Esophagus squamous epithelium (tissue), 5 donors: ENCODE measurements at places on chromosomes 5 and 9. TPM values are rescaled to one million over a fixed set of nuclear protein-coding genes. Genes with fewer than 3 reads are reported as not detected.

APBA1 gene
- 1.8 TPM for total RNA-seq

CCDC112 gene
- total RNA-seq, result 4.8 TPM

CLPTM1L gene
- total RNA-seq, result 71.4 TPM

S1PR3 gene
- total RNA-seq, result 1.3 TPM

HMCN2 gene
- 0.64 TPM for total RNA-seq

TAF11L11 gene
- not detected for total RNA-seq

GRAMD2B gene
- 13.7 TPM for total RNA-seq

LTC4S gene
- total RNA-seq, result 4.7 TPM

GGTA1 gene
- 24.5 TPM for total RNA-seq

TNFSF15 gene
- 1.4 TPM for total RNA-seq

FOXD4L3 gene
- not detected for total RNA-seq

PDCD1LG2 gene
- 3.6 TPM for total RNA-seq

DNA sequence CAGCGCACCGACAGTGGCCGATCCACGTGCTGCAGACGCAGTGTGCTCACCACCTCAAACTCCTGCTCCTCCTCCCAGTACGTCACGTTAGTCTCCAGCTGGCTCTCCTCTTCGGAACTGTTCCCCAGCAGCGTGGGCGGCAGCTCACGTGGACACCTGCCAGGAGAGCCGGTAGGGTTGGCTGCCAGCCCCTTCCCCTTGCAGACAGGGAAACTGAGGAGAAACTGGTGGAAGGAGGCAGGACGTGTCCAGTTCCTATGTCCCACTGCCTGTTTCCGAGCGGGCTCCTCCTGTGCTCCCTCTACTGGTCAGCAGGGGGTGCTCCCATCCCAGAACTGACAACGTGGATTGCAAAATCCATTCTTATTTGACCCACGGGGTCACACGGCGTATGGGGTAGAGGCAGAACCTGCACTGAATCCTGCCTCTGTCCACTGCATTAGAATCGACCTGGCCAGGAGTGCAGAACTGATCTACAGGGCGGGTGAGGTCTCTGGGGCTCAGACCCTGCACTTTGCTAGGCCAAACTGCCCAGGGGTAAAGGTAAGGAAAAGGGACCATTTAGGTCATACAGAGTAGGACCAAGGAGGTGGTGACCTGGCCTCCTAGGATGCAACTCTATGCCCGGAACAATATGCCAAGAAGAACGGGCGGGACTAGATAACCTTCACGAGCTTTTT, 25.7 kb downstream of the PDGFRB start:
- DNase-seq, result no peak

- DNase-seq, result no peak
Observed at GRCh38 chr5:143557061-143557818, 153.8 kb upstream of the NR3C1 start.

DNA sequence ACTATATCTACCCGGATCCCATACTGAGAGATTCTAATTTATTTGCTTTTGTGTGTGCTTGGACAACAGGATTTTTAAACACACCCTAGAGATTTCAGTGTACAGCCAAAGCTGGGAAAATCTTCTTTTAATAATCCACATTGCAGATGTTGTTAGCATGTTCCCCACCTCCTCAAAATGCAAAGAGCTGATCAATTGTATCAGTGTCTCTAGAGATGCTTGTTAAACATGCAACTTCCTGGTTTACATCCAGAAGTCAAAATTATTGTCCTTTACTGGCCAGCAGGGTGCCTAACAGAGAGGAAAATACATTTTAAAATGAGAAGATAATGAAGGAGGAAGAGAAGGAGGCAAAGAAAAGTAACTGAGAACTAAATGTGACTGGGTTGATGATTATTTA, 793.3 kb downstream of the SEMA5A start:
- DNase-seq, result no peak

DNA sequence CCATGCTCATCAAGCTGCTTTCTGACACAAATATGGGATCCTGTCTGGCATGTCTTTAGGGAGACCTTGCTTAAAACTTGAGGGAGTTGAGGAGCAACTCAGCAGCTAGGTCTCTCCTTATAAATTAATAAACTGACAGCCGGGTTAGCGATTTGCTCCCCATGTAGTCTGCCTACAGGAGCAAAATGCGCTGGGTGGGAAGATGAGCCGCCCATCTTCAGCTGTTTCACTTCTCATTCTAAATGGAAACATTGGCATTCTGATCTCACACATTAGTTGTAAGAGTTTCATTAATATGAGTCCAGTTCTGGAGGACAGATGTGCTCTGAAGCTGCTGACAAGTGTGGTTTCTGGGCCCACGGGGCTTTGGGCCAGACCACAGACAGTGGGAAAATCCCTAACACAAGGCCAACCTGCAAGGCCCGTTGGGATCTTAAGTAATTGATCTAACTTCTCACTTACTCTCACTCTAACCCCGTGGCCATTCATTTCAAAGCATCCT, 197.0 kb downstream of the MCTP1 start:
- DNase-seq, result no peak

- DNase-seq, result no peak
Observed at GRCh38 chr9:131826966-131827525, 87.2 kb upstream of the RAPGEF1 start.

DNA sequence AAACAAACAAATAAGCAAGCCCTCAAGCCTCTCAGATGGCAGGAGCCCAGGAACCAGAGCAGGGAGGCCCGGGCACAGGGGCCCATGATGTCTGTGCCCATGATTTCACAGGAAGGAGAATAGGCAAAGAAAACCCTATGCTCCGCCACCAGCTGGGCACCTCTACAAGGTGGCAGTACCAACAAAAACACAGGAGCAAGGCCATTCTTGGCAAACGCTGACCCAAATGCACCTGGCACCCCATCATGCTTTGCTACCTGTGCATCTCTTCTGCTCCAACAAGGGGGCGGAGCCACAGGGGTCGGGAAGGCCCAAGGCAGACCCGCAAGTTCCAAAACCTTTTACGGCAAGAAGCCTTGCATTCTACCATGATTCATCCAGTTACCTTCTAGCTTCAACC, 3.1 kb downstream of the BRD3 start:
- no peak for DNase-seq

- no peak for DNase-seq
Observed at GRCh38 chr5:138148811-138149210, 9.6 kb upstream of the NME5 start.

DNA sequence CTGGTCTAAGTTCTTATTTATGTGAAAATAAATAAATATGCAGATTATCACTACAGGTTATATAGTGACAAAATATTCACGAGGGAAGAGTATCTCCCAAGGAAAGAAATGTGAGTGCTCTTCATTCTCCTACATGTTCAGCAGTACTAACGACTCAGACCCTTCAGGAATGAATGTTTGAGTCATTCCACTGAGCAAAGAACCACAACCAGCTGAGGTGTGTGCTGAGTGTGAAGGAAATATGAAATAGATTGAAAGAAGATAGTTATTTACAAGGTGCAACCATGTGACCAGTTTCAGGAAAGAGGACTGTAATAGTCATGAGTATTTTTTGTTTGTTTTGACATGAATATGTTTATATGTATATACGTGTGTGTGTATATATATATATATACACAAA, 228.7 kb downstream of the TUSC1 start:
- no peak for DNase-seq

DNA sequence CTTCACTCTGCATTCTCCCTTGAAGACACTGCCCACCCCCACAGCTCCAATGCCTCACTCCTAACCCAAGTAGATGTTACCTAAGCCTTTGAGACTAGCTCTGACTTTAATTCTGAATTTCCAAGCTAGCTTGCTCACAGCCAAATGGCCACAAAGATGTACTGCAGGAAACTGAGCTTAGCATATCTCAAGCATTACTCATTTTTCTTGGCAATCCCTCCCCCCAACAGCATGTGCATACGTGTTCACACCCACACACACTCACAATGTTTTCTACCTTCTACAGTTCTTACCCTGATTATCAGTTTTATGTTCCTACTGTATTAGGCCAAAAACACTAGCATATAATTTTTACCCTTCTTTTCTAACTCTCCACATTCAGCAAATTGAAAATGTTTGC, 13.7 kb upstream of the GRIA1 start:
- DNase-seq, result no peak

DNA sequence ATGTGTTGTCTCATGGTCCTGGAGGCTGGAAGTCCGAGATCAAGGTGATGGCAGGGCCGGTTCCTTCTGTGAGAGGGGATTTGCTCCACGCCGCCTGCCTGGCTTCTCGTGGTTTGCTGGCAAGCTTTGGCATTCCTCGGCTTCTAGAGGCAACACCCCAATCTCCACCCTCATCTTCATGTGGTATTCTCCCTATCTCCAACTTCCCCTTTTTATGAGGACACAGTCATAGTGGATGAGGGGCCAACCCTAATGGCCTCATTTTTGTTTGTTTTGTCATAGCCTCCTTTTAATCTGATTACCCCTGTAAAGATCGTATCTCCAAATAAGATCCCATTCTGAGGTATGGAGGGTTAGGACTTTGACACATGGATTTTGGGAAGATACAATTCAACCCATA, 41.7 kb upstream of the CLK4 start:
- DNase-seq, result no peak

GRCh38 chr5:36643162-36643561, 36.8 kb downstream of the SLC1A3 start:
- no peak for DNase-seq

GRCh38 chr5:161134083-161134482, 282.1 kb upstream of the ATP10B start:
- no peak for DNase-seq

- no peak for DNase-seq
Observed at GRCh38 chr9:130183133-130183762, 11.0 kb downstream of the NCS1 start.

GRCh38 chr5:117691081-117691870, 1116.7 kb upstream of the SEMA6A start:
- DNase-seq, result no peak

- no peak for DNase-seq
Observed at GRCh38 chr5:31889001-31889561, 250.2 kb downstream of the PDZD2 start.

GRCh38 chr5:178642351-178642909, 15.6 kb upstream of the CLK4 start:
- no peak for DNase-seq

- DNase-seq, result no peak
Observed at GRCh38 chr5:27818888-27819287, 780.5 kb upstream of the CDH9 start.

DNA sequence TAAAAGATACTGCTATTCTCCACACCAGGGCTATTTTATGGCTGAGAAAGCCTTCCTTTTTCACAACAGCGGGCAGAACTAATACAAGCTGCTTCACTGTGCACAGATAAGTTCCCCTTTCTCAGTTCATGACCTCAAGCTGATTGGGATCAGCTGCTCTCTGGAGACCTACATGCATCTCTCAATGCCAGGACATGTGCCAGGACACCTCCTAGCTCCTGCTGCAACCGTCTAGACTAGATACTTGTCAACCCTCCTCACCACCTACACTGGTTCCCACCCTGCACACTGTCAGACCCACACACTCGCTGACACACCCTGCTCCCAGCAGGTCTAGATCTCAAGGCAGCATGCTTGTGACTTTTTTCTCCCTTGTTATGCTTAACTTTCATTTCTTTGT, 39.8 kb downstream of the STARD4 start:
- DNase-seq, result no peak

DNA sequence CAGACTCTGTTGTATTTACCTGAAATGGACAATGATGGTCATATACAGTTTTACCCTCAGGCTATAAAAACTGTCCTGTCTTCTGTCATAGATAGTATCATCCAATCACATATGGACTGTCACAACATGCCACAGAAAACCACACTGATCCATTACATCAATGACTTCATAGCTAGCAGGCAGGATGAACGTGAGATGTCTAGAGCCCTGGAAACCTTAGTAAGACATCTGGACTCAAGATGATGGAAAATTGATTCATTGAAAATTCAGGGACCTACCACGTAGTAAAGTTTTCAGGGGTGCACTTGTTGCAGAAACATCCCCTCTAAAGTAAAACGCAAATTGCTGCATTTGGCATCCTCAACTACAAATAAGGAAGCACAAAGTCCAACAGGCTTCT, 284.4 kb upstream of the RGMB start:
- no peak for DNase-seq

- no peak for DNase-seq
Observed at GRCh38 chr5:176817841-176818377, 7.5 kb downstream of the UNC5A start.

GRCh38 chr5:14040542-14040941, 96.1 kb upstream of the DNAH5 start:
- DNase-seq, result no peak

DNA sequence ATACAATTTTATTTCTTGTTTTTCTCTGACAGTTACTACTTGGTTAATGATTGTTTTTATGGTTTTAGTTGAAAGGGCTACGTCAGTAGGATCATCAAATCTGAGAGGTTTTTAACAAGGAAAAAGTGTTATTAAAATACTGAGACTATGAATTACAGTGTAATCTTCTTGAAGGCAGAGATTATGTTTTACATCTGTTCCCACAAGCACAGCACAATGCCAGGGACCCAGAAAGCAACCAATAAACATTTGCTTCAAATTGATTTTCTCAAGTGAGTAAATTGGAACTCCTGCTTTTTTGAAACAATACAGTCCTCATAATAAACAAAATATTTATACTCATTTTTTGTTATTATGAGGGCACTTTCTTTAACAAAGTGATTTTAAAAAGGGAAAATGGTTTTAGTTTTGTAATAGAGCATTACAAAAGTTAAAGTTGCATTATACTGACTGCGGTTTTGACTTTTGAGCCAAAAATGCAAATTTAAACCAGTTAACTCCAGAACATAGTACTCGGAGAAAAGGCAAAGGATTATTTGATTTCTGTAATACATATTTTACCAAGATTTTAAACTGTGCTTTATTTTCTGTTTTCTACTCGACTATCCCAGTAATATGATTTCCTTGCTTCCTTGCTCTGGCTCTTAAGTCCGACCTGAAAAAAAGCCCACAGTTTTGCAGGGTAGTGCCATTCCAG, 176.9 kb downstream of the GDNF start:
- no peak for DNase-seq

GRCh38 chr5:149521739-149522685, 29.2 kb downstream of the CSNK1A1 start:
- no peak for DNase-seq

GRCh38 chr5:135367076-135367475, 32.0 kb downstream of the MACROH2A1 start:
- no peak for DNase-seq

DNA sequence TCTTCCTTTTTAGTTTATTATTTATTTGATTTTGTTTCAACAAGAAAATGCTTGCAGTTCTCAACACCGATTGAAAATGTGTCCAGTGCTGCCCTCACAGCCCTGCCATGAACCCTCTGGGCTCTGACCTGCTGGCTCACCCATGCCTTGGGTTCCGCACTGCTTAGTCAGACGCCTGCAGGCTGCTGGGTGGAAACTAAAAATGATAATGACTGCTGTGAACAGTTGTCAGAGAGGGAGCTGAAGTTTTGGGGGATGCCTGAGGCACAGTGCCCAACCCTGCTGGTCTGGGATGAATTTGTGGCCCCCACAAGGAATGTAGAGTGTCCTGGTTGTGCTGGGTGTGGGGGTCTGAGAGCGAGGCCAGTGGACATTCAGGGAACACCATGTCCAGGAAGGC, 22.2 kb upstream of the CFAP157 start:
- no peak for DNase-seq

GRCh38 chr9:86614871-86615849, 260.9 kb upstream of the TUT7 start:
- no peak for DNase-seq
